ENCODE measurements at places on chromosomes 13 and 19. TPM values are rescaled to one million over a fixed set of nuclear protein-coding genes. Genes with fewer than 3 reads are reported as not detected.

The ZNF791 gene
- polyA plus RNA-seq: 6.5 TPM

The PDE4A gene
- 4.5 TPM for polyA plus RNA-seq

The TEAD2 gene
- 15.7 TPM for polyA plus RNA-seq

DNA sequence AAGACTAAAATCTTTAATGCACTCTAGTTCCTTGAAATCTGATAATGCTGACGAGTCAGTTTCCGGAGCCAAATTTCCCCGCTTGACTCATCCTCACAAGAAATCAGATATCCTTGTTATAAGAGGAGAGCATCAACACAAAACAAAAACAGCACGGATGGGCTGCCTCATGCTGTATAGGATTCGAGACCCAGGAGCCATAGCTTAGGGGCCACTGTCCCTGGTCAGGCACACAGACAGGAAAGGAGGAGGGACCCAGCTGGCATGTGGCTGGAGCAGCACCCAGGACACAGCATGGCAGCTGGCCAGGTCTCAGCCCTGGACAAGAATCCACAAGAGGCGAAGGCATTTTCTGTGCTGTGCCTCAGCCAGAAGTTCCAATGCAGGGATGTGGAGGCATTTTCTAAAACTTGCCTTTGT, 110.2 kb upstream of the SPATA13 start:
- peak; percentile 84 for DNase-seq

- DNase-seq: no peak
Measured at GRCh38 chr13:52374873-52375411, 31.0 kb downstream of the THSD1 start.

DNA sequence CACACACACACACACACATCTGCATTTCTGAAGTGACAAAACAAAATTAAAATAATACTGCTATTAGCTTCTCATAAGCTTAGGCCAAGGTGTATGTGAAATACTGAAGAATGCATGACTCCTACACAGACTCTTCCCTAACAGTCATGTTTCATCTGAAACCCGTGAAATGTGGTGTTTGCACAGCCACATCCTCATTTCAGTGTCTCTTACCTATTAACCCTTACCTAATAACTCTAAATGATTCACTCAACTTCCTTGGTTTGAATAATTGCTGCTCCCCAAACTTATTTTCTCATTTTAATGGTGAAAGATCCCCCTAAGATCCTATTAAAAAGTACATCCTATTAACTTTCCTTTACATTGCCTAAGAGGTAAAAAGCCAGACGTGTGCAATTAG, 117.6 kb downstream of the MIPEP start:
- no peak for DNase-seq

DNA sequence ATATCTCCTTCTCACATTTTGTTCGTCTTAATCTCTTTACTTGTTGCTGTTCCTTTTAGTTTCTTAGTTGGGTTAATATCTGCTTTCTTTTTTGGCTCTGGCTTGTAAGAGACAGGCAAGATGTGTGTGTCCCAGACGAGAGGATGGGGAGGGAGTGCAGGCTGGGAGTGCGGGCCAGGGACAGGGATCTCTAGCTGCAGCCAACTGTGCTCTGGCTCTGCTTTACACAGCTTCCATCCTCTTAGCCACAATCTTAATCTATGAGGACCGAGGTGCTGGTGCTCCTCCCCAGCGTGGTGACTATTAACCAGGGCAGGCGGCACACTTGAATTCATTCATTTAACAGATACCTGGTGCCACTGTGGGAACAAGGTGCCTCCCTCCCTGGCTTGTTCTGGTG, 70.9 kb upstream of the WASF3 start:
- DNase-seq: no peak
